ENCODE measurements at places on chromosomes 4 and X.

GRCh38 chrX:23820235-23820782, 37.3 kb downstream of the SAT1 start:
- H3K4me1 ChIP-seq: no peaks in the 10 kb centered on the region
- H3K27ac ChIP-seq: no peak overlapping the region
- no peak overlapping the region for H3K4me3 ChIP-seq

GRCh38 chr4:62003695-62004094, 803.6 kb downstream of the ADGRL3 start:
- H3K27ac ChIP-seq: no peak overlapping the region
- peaks cover 2% of the 10 kb centered on the region for H3K36me3 ChIP-seq
- H3K4me3 ChIP-seq: no peak overlapping the region
- DNase-seq: no peak
- no peaks in the 10 kb centered on the region for H3K4me1 ChIP-seq

- no peak overlapping the region for H3K4me3 ChIP-seq
- DNase-seq: no peak
- no peaks in the 10 kb centered on the region for H3K4me1 ChIP-seq
- H3K27ac ChIP-seq: no peak overlapping the region
These were observed 631.4 kb upstream of the CT83 start for GRCh38 chrX:117094149-117094548.

GRCh38 chr4:155646001-155646400, 20.6 kb upstream of the GUCY1A1 start:
- H3K27ac ChIP-seq: no peak overlapping the region
- no peaks in the 10 kb centered on the region for H3K36me3 ChIP-seq
- no peak overlapping the region for H3K4me3 ChIP-seq
- H3K27me3 ChIP-seq: no peaks in the 10 kb centered on the region

- no peaks in the 10 kb centered on the region for H3K36me3 ChIP-seq
- H3K4me1 ChIP-seq: peaks cover 6% of the 10 kb centered on the region
- peak; percentile 20 for DNase-seq
- H3K27me3 ChIP-seq: no peaks in the 10 kb centered on the region
- peak overlapping the region; percentile 25 for H3K4me3 ChIP-seq
These were observed 16.4 kb upstream of the OTUD4 start for GRCh38 chr4:145196747-145197146.

GRCh38 chrX:72372735-72373134, 67.0 kb upstream of the CITED1 start:
- no peaks in the 10 kb centered on the region for H3K27me3 ChIP-seq
- H3K36me3 ChIP-seq: no peaks in the 10 kb centered on the region
- H3K4me3 ChIP-seq: no peak overlapping the region

DNA sequence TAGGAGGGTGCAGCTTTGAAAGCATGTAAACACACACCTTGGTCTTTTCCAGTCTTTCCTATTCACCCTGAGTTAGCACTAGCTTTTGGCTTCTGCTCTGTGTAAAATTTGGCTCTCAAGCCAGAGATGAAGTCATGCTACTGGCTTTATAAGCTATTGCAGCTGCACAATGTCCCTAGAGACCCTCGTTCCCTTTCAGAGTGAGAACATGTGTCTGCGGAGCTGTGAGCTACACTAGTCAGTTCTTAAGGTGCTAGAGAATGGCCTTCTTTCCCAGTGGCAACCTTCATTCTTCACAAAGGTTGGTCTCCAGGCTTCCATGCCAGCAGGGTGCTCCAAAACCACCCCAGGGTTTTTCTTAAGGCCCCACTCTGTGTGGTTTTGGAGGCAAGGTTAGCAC, 199.1 kb downstream of the SPATA18 start:
- no peaks in the 10 kb centered on the region for H3K36me3 ChIP-seq
- H3K27me3 ChIP-seq: no peaks in the 10 kb centered on the region
- H3K27ac ChIP-seq: no peak overlapping the region
- DNase-seq: no peak
- H3K4me3 ChIP-seq: no peak overlapping the region
- H3K4me1 ChIP-seq: no peaks in the 10 kb centered on the region

DNA sequence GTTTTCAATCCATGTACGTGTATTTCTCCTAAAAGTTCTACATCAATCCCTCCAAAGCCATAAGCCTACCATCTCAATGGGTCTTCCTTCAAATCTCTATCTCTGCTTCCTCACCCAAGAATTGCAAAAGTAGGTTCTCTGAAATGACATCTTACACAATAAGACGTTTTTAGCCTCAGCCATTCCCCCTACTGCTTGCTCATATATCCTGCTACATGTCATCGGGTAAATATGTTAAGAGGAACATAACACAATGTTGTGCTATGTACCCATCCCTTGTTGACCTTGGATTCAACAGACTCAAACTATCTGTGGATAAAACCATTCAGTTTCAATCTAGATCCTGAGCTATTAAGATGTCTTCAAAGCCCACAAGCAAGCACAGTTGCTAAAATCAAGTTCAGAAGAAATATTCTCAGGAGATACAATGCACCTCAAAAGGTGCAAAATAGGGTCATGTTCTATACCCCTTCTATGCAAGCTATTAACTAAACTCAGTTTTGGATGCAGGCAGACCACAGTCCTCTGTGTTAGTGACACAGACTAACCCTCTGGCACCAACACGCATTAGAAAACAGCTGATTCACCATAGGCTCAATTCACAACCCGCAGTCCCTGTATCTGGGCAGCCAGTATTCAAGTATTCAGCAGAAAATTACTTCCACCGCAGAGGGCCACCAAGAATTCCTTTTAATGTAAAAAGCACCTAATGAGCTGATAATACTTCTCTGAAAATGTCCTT, 56.8 kb downstream of the CD99L2 start:
- no peak overlapping the region for H3K4me3 ChIP-seq
- H3K4me1 ChIP-seq: peaks cover 5% of the 10 kb centered on the region
- H3K27ac ChIP-seq: no peak overlapping the region
- no peaks in the 10 kb centered on the region for H3K27me3 ChIP-seq
- peaks cover 1% of the 10 kb centered on the region for H3K36me3 ChIP-seq

- H3K4me1 ChIP-seq: no peaks in the 10 kb centered on the region
- DNase-seq: peak; percentile 60
- peaks cover 8% of the 10 kb centered on the region for H3K36me3 ChIP-seq
These were observed 20.8 kb downstream of the RLIM start for GRCh38 chrX:74593593-74593992.

DNA sequence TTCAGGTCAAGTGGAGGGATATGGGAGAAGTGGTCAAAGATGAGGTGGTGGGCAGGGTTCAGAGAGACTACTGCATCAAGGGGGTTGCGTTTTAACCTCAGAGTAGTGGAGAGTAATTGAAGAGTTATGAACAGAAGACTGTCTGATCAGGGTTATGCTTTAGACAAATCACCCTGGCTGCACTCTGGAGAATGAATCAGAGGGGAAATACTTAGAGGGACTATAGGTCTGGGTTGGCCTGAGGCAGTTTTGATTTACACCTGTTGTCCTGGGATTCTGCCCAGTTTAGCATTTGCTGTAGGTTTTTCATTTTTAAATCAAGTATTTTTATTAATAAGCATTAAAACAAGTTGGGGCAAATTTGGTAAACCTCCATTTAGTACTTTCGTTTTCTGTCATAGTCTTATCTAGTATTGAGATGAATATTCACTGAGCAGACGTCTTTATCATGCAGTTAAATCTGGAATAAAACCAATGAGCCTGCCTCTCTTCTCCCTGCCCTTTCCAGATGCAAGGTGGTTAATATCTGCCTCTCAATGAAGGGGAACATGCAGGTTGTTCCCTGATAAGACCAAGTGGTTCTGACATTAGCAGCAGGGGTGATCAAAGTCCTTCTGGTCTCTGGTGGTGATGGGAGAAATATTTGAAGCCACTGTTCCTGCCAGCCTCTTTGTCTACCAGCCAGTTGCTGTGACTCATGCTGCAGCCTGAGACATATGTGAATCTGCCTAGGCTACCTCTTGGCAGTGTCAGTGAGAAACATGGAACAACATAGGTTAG, 116.0 kb upstream of the RPS6KA3 start:
- no peaks in the 10 kb centered on the region for H3K36me3 ChIP-seq
- no peak overlapping the region for H3K4me3 ChIP-seq
- no peak overlapping the region for H3K27ac ChIP-seq
- H3K27me3 ChIP-seq: no peaks in the 10 kb centered on the region

- H3K27me3 ChIP-seq: no peaks in the 10 kb centered on the region
- H3K4me3 ChIP-seq: no peak overlapping the region
- H3K27ac ChIP-seq: no peak overlapping the region
- DNase-seq: no peak
- no peaks in the 10 kb centered on the region for H3K4me1 ChIP-seq
These were observed 157.3 kb downstream of the GBA3 start for GRCh38 chr4:22850055-22850454.

- no peak overlapping the region for H3K27ac ChIP-seq
- no peak for DNase-seq
- H3K27me3 ChIP-seq: no peaks in the 10 kb centered on the region
- no peaks in the 10 kb centered on the region for H3K4me1 ChIP-seq
These were observed 32.3 kb upstream of the IRF2 start for GRCh38 chr4:184506527-184507121.

- H3K27me3 ChIP-seq: no peaks in the 10 kb centered on the region
- no peaks in the 10 kb centered on the region for H3K4me1 ChIP-seq
- H3K4me3 ChIP-seq: no peak overlapping the region
- no peak overlapping the region for H3K27ac ChIP-seq
These were observed 48.5 kb upstream of the CYSLTR1 start for GRCh38 chrX:78375894-78376293.

DNA sequence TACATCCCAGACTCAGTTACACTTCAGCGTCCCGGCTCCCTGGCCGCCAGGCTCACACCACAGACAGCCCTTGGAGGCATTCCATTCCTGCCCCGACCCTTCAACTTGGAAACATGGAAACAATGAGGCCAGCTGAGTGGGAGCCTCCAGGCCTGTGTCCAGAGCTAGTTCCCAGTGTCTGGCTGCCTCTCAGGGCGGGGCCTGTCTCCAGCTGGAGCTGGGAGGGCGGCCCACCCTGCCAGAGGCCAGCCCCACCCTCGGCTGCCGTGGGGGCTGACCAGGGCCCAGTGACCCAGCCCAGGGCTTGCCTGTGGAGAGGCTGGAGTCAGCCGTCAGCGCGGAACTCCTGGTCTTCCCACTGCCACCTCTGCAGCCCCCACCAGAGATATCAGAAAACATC, 37.4 kb upstream of the SPON2 start:
- H3K4me1 ChIP-seq: peaks cover 31% of the 10 kb centered on the region
- peaks cover 42% of the 10 kb centered on the region for H3K36me3 ChIP-seq
- peak overlapping the region; percentile 88 for H3K27ac ChIP-seq

- DNase-seq: no peak
- H3K27me3 ChIP-seq: no peaks in the 10 kb centered on the region
- no peaks in the 10 kb centered on the region for H3K36me3 ChIP-seq
- no peak overlapping the region for H3K27ac ChIP-seq
- no peak overlapping the region for H3K4me3 ChIP-seq
These were observed 485.5 kb downstream of the TRAM1L1 start for GRCh38 chr4:116599859-116600258.

DNA sequence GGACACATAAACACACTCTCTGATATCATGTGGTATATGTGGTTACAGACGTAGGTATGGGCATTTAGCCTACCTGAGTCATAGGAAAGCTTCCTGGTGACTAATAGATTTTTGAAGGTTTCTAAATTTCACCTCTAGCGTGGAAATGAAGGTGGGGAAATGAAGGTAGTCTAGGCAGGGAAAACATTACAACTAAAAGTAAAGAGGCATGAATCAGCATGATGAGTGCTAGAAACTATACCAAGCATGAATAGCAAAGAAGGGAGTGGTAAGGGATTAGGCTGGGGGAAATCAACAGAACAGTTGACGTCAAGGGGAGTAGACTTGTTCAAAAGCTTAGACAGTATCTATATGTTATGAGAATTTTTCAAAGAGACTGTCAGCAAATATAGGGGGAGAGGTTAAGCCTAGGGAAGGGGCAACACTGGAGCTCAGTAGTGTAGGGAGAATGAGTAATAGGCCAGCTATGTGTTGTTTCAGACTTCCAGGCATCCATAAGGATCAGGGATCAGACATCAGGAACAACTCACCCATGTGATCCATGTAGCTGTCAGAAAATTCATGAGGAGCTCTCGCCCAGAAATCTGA, 279.3 kb upstream of the DIPK2B start:
- no peaks in the 10 kb centered on the region for H3K4me1 ChIP-seq
- peak; percentile 48 for DNase-seq
- no peak overlapping the region for H3K4me3 ChIP-seq
- no peaks in the 10 kb centered on the region for H3K27me3 ChIP-seq

DNA sequence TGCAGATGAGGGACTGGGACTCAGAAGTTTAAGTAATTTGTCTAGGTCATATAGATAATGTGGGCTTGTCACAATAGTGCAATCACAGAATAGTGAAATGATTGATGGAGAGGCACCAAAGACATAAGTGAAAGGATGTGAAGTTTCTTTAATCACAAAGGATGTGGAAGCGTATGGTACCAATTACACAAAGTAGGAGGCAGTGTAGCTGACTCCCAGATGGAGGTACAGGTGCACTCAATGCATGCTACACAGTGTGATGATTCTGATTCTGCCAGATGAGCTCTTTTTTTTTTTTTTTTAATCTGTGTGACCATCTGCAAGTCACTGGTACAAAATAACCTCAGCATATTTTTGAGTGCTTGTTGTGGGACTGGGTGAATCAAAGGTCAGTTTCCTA, 411.3 kb downstream of the SPRY1 start:
- no peak overlapping the region for H3K4me3 ChIP-seq
- H3K27ac ChIP-seq: no peak overlapping the region
- H3K4me1 ChIP-seq: no peaks in the 10 kb centered on the region
- DNase-seq: no peak

DNA sequence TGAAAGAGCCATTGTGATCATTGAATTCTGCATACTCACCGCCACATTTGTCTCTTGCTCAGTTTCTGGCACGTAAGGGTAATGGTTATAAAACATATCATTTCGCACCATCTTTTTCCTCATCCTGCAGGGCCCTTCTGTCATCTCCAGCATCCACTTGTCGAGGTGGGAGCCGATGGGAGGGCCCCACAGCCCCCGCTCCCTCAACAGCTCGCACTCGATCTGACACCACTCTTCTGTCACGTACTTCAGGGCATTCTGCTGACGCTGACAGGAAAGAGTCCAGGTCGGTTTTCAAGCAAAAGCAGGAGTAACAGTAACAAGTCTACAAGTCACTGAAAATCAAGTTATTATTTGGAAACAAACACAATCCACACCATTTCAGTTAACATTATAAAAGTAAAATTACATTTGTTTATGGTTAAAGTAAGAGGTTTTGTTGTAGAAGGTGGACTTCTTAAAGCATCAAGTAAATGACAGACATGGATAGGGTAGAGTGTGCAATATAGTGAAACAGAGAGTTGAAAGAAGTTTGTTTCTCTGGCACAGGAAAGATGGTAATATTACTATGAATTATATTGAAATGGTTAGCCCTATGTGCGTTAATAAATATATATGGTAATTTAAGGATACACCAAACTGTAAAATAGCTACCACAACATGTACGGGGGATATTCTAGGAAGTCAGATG, 150.6 kb downstream of the CDS1 start:
- H3K4me3 ChIP-seq: no peak overlapping the region
- no peaks in the 10 kb centered on the region for H3K27me3 ChIP-seq
- no peaks in the 10 kb centered on the region for H3K4me1 ChIP-seq
- H3K36me3 ChIP-seq: peaks cover 11% of the 10 kb centered on the region
- no peak overlapping the region for H3K27ac ChIP-seq

DNA sequence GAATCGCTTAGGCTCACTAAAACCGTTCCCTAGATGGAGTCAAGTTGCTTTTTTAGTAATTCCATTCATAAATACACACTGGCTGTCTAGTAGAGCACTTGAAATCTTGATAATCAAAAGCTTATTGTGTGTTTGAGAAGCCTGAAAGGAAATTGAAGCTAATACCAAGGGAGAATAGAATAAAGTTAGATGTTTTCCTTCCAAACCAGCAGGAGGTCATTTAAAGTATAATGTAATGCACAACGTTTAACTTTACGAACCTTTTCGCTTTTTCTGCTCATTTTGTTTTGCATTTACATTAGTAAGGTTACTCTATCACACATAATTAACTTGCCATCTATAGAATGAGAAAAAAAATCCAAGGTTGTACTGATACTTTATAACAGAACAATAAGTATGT, 440.9 kb downstream of the NKX6-1 start:
- H3K27me3 ChIP-seq: no peaks in the 10 kb centered on the region
- H3K4me3 ChIP-seq: no peak overlapping the region
- DNase-seq: no peak
- no peak overlapping the region for H3K27ac ChIP-seq
- no peaks in the 10 kb centered on the region for H3K36me3 ChIP-seq
